GM12891 (cell line): ENCODE measurements at places on chromosomes 2 and 18.

GRCh38 chr18:58087928-58088690, 44.1 kb downstream of the NEDD4L start:
- DNase-seq = no peak

DNA sequence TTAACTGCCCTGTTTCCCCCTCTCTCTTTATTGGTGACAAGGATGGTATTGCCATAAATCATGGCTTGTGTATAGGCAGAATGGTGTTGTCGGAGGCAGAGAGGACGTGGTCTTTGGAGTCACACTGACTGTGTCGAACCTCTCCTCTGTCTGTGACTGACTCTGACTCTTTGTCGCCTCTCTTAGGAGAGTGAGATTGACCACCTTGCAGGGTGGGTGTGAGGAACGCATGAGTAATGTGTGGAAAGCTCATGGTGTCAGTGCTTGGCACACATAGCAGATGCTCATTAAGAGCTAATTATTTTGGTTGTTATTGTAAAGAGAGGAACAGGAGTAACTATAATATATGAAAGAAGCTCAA, 145.6 kb downstream of the TTC27 start:
- DNase-seq = no peak

DNA sequence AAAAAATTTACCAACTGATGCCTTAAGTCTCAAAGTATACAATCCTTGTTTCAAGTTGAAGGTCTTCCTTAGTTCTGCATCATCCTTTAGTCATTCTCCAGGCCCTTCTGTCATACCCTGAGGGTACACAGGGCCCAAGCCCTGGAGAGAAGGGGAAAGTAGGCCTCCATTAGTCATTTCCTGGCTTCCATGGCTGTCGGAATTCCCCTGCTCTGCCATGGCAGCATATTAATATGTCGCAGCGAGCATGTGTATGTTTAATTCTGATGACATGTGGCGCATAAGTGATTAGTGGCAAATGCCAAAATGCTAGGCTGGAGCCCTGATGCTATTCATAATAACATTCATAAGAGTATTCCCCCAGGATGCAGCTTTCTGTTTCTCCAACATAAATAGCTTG, 22.1 kb downstream of the GPR39 start:
- no peak for DNase-seq

- no peak for DNase-seq
These were observed 875.1 kb downstream of the EPHA4 start for GRCh38 chr2:220697011-220697410.

GRCh38 chr2:149597668-149598326, 10.2 kb upstream of the MMADHC start:
- peak; percentile 8 for DNase-seq

DNA sequence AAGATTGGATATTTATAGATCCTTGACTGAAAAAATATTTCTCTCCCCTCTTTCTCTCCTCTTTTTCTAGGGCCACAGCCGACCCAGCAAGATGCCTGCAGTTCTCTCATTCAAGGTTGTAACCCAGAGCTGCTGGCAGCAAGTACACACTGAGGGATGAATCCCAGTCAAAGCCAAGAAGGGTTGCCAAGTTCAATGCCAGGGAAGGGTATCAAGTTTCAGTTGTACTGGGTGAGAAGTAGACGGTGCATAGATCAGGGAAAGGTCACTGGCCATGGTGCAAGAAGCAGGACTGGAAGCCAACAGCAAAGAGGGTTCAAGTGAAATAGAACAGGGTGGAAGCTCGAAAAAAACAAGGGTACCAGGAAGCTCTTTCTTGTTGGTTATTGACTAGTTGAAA, 170.2 kb downstream of the NRP2 start:
- no peak for DNase-seq

DNA sequence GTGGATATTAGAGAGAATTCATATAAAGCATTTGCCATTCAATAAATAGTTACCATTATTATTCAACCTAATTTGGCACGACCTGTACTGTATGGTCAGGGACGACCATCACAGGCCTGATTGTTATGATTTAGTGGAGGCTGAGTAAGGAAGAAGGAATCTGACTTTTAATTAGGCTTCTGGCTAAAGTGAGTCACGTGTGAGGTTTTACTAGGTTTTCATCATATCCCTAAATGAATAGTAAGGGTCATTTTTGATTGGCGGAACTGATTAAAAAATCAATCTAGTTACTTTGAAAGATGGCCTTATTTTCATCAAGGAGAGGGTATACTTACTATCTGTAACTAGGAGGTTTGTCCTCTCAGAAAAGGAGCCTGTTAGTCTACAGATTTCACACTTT, 143.4 kb downstream of the ADCYAP1 start:
- DNase-seq = no peak

GRCh38 chr2:174209325-174209724, 39.0 kb downstream of the OLA1 start:
- DNase-seq = no peak

DNA sequence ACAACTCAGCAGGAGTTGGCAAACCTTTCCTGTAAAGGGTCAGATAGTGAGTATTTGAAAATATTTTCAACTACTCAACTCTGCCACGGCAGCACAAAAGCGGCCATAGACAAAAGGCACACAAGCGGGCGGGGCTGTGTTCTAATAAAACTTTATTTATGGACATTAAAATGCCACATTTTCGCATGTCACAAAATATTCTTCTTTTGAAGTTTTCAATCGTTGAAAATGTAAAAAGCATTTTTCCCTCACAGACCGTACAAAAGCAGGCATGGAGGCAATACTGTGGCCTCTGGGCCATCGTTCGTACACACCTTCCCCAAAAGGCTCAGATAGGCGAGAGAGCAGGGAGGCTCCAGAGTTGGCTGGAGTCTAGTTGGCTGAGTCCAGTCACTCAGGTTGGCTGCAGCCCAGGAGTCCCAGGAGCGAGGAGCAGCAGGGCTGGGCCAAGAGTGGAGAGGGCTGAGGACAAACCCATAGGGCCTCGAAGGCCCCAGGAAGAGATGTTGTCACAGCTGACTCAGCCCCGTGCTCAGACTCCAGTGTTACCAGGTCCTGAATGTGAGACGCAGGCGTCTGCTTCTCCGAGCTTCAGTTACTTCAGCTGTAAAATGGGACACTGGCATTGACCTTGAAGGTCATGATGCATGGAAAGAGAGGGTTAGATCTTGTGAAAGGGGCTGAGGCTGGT, 42.5 kb downstream of the SDC1 start:
- DNase-seq = no peak

DNA sequence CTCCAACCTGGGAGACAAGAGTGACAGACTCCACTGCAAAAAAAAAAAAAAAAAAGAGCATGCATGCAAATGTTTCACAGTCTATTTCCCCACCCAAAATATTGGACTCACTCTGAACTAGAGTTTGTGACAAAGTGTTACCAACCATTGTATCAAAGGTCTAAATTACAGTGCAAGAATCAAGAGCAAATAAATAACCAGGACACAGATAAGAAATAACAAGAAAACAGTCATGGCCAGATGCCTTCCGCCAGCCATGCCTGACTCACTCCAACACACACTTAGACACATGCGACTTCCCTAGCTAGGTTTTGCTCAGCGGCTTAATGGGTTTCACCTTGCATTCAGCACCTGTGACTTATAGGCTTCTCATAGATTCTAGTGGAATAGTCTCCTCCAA, 62.8 kb downstream of the CYB5A start:
- no peak for DNase-seq

DNA sequence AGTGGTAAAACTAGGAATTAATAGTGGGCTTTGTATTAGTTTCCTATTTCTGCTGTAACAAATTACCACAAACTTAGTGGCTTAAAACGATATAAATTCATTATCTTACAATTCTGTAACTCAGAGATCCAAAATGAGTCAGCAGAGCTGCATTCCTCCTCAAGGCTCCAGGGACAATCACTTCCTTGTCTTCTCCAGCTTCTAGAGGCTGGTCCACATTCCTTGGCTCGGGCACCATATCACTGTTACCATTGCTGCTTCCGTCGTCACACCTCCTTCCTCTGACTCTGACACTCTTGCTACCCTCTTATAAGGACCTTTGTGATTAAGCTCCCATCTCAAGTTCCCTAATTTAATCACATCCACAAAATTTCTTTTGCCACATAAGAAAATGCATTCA, 567.8 kb upstream of the KLHL29 start:
- no peak for DNase-seq
